ENCODE measurements at places on chromosomes 7 and 10.

GRCh38 chr10:73886085-73886529, 11.8 kb upstream of the CAMK2G start:
- DNase-seq = no peak

DNA sequence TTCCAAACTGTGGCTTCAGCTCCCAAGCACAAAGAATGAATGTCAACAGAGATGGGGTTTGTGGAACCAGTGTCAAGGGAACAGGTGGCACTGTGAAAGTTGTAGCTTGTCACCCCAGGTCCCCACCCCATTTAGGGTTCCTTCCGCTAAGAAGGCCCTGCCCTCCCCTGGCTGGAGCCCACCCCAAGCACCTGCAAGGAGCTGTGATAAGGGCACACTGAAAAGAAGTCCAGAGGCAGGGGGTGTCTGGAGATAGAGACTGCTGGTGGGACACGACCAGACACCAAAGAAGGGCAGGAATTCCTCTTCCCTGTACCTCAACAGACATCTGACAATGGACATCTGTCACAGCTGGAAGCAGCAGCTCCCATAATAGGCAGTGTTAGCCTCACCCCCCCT, 4.5 kb downstream of the GRID1 start:
- no peak for DNase-seq

- no peak for DNase-seq
Measured at GRCh38 chr7:96579119-96579518, 130.5 kb downstream of the SEM1 start.

DNA sequence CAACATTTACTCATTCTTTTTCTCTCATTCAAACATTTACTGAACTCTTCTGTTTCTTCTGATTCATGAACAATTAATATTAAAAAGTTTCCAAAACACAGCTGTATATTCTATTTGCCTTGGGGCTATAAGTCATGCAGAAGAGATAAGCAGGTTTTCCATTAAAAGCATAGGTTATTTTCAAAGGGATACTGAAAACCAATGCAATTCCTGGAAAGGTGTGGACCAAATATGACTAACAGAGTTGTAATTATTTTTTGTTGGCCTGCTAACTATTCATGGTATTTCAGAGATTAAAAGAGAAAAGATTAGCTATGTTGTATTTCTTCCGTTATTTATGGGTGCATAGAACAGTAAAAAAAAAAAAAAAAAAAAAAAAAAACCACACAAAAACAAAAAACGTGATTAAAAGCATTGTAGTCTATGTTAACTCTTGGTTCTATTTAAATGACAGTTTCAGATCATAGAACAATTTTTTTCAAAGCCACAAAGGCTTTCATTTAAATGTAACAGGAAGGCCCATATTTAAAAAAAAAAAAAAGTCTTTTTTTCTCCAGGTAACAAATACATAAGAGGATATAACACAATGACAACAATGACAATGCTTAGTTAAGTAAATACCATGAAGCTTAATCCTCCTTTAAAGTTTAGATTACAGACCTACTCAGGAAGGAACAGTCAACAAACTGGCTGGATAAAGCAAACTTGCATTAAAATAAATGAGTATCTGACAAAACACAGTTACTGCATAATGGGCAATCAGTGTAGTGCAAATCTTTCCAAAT, 1042.9 kb downstream of the GATA3 start:
- no peak for DNase-seq

DNA sequence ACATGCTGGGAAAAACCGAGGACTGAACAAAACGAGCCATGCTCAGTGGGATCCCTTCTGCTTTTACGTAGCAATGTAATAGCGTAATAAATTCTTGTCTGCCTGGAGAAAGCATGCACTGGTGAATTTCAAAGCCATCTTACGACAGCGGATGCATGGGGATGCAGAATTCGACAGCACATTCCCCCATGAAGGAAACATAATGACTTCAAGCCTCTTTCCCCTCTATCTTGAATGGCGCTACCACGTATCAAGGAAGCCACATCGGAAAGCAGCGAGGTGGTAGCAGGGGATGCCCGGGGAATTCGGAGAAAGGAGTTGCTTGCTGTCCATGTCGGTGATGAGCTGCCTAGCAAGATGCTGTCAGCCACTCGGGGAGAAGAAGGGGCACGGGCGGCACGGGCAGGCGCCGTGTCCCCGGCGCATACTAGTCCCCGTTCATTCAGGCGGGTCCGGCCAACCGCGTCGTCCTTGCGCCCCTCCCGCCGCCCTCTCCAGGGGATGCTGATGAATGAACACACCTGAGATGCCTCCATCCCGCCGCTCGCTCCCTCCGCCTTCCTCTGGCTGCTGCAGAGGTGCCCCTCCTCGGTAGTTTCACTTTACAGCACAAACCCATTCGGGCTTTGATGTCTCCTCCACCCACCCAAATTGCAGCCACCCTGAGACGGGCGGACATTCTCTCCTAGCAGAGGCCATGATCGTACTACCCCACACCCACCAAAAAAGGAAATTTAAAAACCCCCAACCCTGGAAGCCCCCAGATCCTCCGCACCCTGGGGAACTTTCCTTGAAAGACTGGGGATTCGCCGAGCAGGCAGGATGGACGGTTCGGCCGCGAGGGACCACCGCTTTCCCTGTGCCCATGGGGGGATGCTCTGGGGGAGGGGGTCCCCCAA, 644 bp downstream of the SORBS1 start:
- DNase-seq = no peak

GRCh38 chr7:30459591-30460245, 18.9 kb downstream of the NOD1 start:
- peak; percentile 95 for DNase-seq

- no peak for DNase-seq
Measured at GRCh38 chr7:36787933-36788378, 63.7 kb upstream of the AOAH start.

DNA sequence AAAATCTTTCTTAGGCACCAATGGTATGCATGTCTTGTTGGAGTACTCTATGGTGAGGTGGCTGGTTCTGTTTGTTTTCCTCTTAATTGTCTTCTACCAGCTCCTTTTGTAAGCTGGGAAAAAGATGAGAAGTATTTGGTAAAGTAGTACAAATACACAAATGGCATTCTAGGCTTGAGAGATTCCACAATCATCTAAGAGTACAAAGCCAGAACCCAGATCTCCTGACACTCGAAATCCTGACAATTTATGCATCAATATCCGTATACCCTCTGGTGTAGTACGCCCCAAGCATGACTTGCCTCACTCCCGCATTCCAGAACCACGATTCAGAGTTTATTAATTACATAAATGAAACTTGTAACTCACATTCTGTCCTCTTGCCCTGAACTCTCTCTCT, 43.5 kb downstream of the CDCA7L start:
- no peak for DNase-seq

DNA sequence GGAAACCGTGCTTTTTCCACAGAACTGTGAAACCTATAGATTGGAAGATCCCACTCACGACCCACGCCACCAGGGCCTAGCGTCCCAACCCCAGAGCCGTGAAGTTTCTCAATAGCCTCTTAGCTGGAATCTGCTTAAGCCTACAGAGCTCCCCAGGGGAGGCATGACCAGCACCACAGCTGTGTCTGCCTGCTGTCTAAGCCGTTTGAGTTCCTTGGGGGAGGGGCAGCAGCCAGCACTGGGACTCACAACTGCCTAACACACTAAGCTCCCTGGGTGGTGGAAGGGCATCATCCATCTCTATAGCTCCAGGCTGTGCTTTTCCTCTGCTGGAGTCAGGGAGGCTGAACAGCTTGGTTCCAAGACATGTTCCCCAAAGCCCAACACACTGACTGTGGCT, 26.0 kb upstream of the TMEM140 start:
- DNase-seq = no peak

DNA sequence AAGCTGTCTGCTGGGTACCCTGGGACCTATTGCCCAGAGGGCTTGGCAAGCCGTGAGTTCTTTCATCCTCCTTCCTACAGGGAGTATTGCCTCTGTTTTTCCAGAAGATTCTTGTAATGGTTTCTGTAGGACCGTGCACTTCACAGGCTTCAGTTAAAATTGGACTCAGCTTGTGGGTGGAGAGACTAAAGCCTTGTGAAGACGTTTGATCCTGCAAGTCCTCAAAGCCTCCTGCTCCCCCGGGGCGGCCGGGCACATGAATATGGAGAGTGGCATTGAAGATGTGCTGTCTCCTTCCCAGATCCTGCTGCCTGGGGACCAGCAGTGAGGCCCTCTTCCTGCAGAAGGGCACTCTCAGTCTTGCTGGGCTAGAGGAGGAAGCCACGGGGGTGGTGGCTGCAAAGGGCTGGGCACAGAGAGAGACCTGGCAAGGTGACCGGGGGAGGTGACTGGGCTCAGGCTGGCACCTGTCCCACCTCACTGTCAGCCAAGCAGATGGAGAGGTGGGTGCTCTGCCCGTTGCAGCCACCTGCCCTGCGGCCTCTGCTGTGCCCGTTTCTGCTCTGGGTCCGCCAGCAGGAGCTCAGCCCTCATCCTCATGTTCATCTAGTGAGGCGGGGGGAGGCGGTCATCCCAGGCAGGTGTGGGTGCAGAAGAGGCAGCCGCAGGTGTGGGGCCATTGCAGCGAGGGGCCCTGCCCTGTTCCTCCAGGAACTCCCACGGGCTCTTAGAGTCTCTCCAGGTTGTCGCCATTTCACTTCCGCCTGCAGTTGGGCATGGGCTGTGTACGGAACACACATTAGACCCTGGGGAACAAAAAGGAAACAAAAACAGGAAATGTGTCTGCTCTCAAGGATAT, 55.7 kb downstream of the TMEM209 start:
- no peak for DNase-seq

- no peak for DNase-seq
Measured at GRCh38 chr10:57049096-57049495, 688.0 kb upstream of the ZWINT start.

GRCh38 chr10:1629326-1630198, 107.8 kb downstream of the ADARB2 start:
- DNase-seq = no peak

- no peak for DNase-seq
Measured at GRCh38 chr7:45580053-45580872, 6.1 kb downstream of the ADCY1 start.

Measured in fibroblast of skin of left biceps (primary cell).